ENCODE measurements at places on chromosomes 11 and 22.

DNA sequence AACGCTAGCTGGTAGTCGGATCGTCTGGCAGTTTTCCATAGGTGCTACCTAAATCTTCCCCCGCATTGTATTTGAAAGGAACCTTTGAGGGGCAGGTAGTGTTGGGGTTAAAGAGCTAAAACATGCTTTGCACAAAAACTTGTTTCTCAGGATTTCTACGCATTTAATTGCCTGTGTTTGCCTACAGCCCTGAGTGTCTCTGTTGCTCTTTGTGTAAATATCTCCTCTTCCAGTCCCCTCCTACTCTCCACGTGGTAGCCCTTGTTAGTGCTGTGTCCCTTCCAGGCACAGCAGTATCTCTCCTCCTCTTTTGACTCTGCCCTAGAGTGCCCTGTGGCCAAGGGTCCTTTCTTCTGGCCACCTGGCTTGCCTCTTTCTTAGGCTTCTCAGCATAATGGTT is 81.7 kb downstream of the BARX2 start:
- H3K4me1 ChIP-seq: no peaks in the 10 kb centered on the region
- no peak overlapping the region for H3K27ac ChIP-seq
- no peak overlapping the region for H3K4me3 ChIP-seq
- no peak for DNase-seq

DNA sequence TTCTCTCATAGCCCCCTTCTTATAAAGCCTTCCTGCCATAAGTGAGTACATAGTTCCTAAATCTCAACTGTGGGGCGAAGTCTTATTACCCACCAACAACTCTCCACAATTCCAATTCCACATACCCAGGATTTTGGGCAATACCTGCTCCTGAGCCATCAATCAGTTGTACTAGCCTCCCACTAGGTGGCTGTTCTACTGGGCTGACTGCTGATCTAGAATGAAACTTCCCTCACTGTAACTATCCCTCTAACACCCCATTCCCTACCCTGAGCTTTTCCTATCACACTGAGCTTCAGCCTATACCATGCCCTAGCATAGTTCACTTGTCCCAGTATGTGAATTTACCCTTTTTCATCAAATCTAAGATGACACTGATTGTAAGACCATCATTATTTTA is 52.5 kb downstream of the RRAS2 start:
- no peak for DNase-seq
- no peak overlapping the region for H3K4me3 ChIP-seq
- no peaks in the 10 kb centered on the region for H3K36me3 ChIP-seq
- H3K4me1 ChIP-seq: no peaks in the 10 kb centered on the region

DNA sequence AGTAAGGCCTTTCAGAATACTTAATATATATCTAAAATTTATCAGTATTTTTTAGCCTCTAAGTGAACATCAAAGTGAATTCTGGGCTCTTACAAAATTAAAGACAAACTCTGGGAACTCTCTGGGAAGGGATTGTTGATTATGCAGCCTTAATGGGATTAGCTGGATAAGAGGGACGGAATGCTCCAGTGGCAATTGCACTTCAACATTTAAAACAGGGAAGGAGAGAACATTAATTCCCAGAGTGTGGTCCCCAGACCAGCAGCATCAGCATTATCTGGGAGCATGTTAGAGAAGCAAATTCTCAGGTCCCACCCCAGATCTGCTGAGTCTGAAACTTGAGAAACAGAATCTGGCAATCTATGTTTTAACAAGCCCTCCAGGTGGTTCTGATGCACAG is 46.5 kb downstream of the POLD3 start:
- no peaks in the 10 kb centered on the region for H3K4me1 ChIP-seq
- no peaks in the 10 kb centered on the region for H3K27me3 ChIP-seq
- no peak overlapping the region for H3K27ac ChIP-seq
- no peak overlapping the region for H3K4me3 ChIP-seq

DNA sequence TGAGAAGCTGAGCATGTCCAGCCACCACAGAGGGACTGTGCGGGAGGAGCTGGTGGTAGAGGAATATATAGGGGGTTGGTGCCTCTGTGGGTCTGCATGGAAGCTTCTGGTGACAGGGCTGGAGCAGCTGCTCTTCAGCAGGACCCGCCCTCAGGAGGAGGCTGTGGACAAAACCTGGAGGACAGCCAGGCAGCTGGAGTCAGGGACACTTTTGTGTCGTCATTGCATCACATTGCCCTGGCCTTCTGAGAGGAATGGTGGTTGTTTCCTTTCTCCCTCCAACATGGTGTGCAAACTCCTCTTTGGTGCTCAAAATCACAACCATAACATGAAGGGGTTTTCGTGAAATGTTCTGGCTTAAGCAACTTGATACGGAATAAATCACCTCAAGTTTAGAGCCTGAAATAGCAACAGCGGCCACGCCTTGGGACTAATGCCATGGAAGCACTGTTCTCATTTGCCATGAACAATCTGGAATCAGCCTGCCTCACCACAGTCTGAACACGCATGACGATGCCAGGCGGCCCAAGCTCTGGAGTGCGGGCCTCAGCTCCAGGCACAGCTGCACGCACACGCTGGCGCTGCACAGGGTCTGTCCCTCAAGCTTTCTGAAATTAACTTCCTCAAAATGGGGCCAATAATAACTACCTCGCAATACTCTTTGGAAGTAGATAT is 17.1 kb upstream of the CSRP3 start:
- H3K27ac ChIP-seq: no peak overlapping the region
- H3K36me3 ChIP-seq: peaks cover 8% of the 10 kb centered on the region
- no peak overlapping the region for H3K4me3 ChIP-seq
- no peaks in the 10 kb centered on the region for H3K4me1 ChIP-seq

GRCh38 chr11:65121865-65122696 is at the start of the genes FAU and MRPL49:
Gene FAU (minus strand): TSS chr11:65122134. CDS start chr11:65121813, 321 bp downstream.
Gene MRPL49 (plus strand): TSS chr11:65122321. CDS start chr11:65122347, 26 bp downstream.
- peak; percentile 100 for DNase-seq
- H3K36me3 ChIP-seq: peaks cover 23% of the 10 kb centered on the region
- H3K4me3 ChIP-seq: peak within 1 kb of the TSS; percentile 90
- H3K4me1 ChIP-seq: peaks cover 47% of the 10 kb centered on the region
- H3K27ac ChIP-seq: peak within 1 kb of the TSS; percentile 95

- no peak for DNase-seq
- H3K4me3 ChIP-seq: no peak overlapping the region
- H3K27ac ChIP-seq: no peak overlapping the region
- H3K36me3 ChIP-seq: no peaks in the 10 kb centered on the region
- no peaks in the 10 kb centered on the region for H3K27me3 ChIP-seq
Observed at GRCh38 chr11:43919852-43920597, 22.4 kb upstream of the C11orf96 start.

GRCh38 chr11:111977146-111978027 is 40.2 kb downstream of the DIXDC1 start:
- no peak overlapping the region for H3K4me3 ChIP-seq
- H3K27me3 ChIP-seq: no peaks in the 10 kb centered on the region
- H3K36me3 ChIP-seq: no peaks in the 10 kb centered on the region
- no peak overlapping the region for H3K27ac ChIP-seq

DNA sequence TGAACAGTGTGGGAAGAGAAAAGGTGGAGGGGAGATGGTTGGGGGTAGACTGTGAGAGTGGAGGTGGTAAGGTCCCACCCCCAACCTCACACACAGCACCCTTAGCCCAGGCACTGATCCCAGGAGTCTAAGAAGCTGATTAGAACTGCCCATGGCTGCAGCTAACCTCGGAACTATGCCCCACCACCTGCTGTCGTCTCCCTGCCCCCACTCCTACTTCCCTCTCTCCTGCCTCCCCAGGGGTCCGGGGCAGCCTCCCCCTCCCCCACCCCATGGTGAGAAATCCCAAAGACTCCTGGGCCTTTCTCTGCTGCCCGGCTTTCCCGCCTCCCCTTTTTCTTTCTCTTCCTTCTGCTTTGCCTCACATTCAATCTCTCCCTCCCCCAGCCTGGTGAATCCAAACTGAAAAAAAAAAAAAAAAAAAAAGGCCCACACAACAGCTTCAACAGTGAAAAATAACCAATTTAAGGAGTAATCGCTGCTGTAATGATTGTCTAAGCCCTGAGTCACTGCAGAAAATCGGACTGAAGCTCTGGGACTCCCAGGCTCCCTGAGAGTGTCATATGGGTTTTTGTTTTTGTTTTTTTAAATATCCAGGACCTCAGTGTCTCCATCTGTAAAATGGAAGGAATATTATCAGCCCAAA is 9.6 kb upstream of the TP53I11 start:
- H3K36me3 ChIP-seq: no peaks in the 10 kb centered on the region
- DNase-seq: no peak
- H3K27ac ChIP-seq: no peak overlapping the region
- peaks cover 7% of the 10 kb centered on the region for H3K4me1 ChIP-seq
- H3K4me3 ChIP-seq: no peak overlapping the region
- H3K27me3 ChIP-seq: no peaks in the 10 kb centered on the region

DNA sequence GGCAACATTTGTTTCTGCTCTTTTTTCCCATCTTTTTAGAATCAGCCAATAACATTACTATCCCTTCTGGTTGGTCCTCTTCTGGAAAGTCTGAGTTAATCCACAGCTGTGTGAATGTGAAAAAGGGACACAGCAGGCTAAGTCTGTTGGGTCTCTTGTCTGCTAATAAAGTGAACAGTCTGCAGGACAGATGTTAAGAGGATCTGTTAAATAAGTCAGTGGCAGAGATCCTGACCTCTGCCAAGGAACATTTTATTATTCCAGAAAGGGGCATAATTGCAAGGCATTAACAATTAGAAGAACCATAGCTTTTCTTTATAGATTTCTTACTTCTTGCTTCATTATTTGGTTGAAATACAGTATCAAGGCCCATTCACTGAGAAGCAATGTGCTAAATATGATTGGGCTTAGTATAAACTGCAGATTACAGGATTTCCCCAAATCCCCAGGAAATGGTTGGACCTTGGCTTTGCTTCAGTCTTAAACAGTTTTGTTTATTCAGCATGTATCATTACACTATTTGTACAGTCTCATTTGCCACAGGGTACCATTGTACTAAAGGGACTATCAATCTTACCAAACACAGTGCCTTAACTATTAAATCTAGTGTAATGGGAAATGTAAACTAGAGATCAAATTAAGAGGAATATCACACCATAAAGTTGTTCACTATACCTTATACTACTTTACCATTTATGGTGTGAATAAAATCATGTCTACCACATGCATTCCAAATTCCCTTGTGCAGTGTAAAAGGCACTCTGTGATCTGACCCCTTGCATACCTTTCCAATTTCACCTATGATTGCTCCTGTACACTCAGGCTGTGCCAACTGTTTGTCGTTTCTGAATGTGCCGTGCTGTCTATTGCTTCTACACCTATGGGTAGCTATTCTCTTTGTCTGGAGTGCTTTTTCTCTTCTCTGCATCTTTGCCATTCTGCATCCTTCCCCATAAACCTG is 274.0 kb downstream of the SOX6 start:
- no peaks in the 10 kb centered on the region for H3K27me3 ChIP-seq
- no peak for DNase-seq
- H3K27ac ChIP-seq: no peak overlapping the region
- H3K4me3 ChIP-seq: no peak overlapping the region
- H3K36me3 ChIP-seq: no peaks in the 10 kb centered on the region

- H3K27ac ChIP-seq: no peak overlapping the region
- DNase-seq: no peak
- peaks cover 72% of the 10 kb centered on the region for H3K36me3 ChIP-seq
- H3K4me1 ChIP-seq: no peaks in the 10 kb centered on the region
- no peaks in the 10 kb centered on the region for H3K27me3 ChIP-seq
- H3K4me3 ChIP-seq: no peak overlapping the region
Observed at GRCh38 chr11:61418136-61418535, 11.6 kb downstream of the CPSF7 start.

DNA sequence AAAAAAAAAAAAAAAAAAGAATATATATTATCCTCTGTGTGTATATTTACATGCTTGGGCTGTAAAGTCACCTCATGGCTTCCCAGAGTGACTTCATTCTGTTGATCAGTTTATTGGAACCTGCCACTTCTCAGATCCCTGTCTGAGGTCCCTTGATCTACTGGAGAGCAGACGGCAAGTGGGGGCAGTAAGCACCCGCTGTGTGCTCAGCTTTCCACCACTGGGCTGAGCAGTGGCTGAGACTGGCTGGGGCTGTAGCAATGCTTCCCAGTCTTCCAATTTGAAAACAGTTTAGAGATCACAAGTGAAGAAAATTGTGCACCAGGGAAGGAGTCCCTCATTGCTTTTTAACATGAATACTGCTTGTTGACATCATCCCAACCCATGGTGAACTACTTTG is 6.9 kb upstream of the RBM4B start:
- H3K27ac ChIP-seq: no peak overlapping the region
- DNase-seq: no peak
- peaks cover 4% of the 10 kb centered on the region for H3K4me1 ChIP-seq
- no peaks in the 10 kb centered on the region for H3K36me3 ChIP-seq
- H3K4me3 ChIP-seq: no peak overlapping the region
- H3K27me3 ChIP-seq: no peaks in the 10 kb centered on the region

DNA sequence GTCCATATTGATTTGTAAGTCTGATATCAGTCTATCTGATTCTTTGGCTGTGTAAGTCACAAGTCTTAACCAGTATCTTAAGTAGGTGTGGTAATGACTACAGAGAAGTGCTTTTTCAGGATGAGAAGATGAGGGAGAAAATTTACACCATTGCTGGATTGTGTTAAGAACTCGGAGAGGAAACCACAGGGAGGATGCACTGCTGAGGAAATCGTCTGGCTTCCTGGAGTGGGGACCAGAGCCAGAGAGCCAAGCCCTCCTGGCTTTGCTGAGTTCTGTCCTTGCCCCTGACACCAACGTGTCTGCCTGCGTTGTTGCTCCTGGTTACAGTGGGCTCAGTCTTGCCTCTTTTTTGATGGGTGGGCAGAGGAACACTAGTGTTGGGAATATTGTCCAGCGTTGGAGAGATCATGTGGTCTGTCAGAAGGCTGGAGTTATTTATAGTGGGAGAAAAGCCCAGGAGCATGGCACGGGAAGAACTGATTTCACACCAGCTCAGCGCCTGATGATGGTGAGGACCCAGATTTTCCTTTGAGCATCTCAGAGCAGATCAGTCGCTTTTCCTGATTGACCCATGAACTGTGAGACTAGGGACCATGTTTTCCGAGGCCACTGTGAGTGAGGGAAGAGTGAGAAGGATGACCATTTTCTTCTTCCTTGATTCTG is 29.6 kb downstream of the MARK2 start:
- no peak for DNase-seq
- H3K4me1 ChIP-seq: peaks cover 3% of the 10 kb centered on the region
- peaks cover 16% of the 10 kb centered on the region for H3K36me3 ChIP-seq
- H3K27me3 ChIP-seq: no peaks in the 10 kb centered on the region
- no peak overlapping the region for H3K4me3 ChIP-seq

Measured in Karpas-422 (cell line).